Stimulated activated CD8-positive, alpha-beta memory T cell treated with anti-CD3 and anti-CD28 coated beads, Interleukin-7, amount 100 ng/mL, for 4 hours (primary cell): ENCODE measurements at places on chromosomes 5 and 9.

- no peak for DNase-seq
Measured at GRCh38 chr9:131517761-131518190, 13.3 kb downstream of the UCK1 start.

DNA sequence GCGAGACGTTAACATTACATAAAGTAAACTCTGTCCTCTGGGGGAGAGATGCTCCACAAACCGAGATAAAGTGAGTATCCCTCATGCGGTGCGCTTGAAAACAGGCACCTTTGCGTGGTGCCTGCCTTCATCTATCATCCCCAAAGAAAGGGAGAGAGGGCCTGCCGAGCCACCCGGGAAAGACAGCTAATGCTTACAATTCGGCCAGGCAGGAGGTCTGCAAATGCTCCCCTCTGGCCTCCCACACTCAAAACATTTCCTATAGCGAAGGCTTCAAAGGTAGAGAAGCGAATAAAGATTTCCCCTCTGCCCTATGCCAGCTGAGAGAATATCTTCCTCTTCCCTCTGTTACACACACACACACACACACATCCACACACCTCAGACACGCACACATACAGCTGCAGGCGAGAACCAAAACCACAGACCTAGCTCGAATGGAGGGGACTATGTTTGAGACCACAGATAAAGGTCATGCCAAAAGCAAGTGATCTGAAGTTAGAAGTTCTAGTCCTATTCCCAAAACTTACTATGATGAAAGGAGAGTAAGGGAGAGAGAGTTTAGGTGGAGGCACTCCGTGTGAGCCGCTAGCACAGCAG lies 132.8 kb downstream of the CRB2 start:
- DNase-seq, result no peak

DNA sequence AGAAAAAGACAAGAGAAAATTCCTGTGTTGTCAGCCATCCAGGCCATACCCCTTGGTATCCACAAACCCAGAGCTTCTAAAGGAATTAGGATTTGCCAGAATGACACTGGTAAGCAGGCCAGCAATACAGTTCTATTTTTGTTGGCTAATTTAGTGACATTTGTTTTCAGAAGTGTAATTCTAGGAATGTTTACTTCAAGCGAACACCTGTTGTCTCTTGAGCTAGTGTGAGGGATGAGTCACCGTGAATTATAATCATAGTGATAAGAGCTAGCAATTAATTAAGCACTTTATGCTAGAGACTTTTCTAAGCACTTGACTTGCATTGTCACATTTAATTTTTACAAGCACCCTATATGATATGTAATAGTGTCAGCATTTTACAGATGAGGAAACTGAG lies 99.2 kb downstream of the PRKACG start:
- no peak for DNase-seq

GRCh38 chr5:13648822-13649221 lies 295.7 kb downstream of the DNAH5 start:
- no peak for DNase-seq

- DNase-seq, result no peak
Measured at GRCh38 chr5:80284720-80285119, 28.9 kb upstream of the SERINC5 start.

GRCh38 chr9:35842020-35842745 lies 13.2 kb downstream of the TMEM8B start:
- no peak for DNase-seq

GRCh38 chr9:114914139-114914538 lies 16.3 kb downstream of the TNFSF8 start:
- no peak for DNase-seq

- no peak for DNase-seq
Measured at GRCh38 chr9:5052838-5053237, 67.8 kb downstream of the JAK2 start.

DNA sequence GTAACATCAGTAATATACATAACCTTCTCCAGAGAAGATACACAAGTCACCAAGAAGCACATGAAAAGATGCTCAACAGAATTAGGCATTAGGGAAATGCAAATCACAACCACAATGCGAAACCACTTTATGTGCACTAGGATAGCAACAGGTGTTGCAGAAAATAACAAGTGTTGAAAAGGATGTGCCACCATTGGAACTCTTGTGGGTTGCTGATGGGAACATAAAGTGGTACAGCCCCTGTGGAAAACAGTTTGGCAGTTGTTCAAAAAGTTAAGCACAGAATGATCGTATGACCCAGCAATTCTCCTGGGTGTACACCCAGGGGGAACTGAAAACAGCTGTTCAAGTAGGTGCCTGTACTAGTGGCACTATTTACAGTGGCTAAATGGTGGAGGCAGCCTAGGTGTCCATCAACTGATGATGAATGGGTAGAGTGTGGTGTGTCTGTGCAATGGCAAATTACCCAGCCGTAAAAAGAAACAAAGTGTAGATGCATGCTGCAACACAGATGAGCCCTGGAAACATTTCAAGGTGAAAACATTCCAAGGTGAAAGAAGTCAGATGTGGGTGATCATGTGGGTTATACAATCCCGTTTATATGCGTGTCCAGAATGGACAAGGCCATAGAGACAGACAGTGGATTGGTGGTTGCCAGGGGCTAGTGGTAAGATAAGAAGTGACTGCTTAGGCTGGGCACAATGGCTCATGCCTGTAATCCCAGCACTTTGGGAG lies 27.2 kb downstream of the CCDC69 start:
- no peak for DNase-seq

GRCh38 chr9:132319421-132320110 lies 35.2 kb downstream of the SETX start:
- no peak for DNase-seq

GRCh38 chr9:72656021-72656420 lies 134.6 kb downstream of the TMC1 start:
- no peak for DNase-seq

DNA sequence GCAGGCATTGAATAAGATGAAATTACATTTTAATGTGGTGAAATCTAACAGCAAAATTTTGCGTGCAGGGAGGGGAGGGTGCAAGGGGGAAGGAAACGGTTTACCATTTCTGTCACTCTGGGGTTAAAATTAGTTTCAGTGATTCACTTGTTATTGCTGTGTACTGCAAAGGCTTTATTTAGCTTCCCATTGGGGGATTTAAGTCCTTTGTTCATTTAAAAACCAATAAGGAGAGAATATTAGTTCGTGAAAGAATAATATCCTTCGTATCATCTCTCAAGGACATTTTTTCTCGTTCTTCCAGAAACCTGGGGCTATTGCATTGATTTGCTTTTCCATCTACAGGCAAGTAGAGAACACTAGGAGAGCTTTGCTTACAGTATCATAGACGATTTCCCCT lies 667.8 kb upstream of the RGMB start:
- no peak for DNase-seq

DNA sequence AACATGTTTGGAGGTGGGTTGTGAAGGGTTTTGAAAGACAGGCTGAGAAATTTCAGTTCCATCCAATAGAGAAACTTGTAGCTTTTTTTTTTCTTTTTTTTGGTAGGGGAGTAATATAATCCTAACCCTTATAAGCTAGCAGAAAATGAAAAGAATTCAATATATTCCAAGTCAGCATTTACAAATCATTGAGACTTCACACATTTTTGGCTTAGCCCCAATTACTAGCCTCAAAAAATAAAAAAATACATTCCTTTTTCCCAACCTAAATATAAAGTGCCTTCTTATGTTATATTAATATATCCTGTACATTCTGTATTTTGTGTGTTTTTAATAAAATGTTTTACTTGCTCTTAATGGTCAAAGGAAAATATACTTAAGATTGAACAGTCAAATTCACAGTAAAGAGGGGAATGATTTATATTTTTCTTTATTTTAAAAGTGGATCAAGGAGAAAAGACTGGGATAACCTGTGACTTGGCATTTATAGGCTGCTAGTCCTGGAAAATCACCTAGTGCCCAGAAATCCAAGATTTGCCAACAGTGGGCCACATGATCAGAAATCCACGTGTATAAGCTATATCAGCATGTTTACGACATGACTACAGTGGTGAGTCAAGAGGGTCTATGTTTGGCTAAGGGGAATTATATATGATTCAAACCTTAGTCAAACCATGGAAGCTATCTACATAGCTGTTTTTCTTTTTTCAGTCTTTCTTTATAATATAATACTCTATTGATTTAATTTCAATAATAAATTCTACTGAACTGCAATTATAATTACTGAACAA lies 14.5 kb downstream of the HACD4 start:
- DNase-seq, result no peak

GRCh38 chr5:20331826-20332225 lies 343.8 kb upstream of the CDH18 start:
- DNase-seq, result no peak

- DNase-seq, result no peak
Measured at GRCh38 chr9:86242071-86242470, 17.4 kb downstream of the C9orf153 start.

DNA sequence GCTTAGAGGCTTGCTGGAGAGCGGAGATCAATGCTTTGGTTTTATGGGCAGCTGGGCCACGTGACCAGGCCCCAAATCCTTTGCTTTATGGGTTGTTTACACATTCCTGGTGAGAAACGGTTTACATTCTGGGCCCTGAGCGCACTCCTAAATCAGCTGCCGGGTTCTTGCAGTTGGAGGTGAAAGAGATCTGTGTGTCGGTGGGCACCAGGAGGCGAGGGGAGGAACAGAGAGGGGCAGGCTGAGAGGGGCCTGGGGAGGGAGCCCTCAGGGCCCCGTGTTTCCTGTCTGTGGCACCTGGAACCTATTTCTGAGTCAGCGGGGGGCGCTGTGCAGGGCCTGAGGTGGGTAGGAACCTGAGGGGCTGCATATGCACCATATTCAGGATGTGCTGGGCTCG lies 63.5 kb upstream of the HAND1 start:
- DNase-seq, result no peak

DNA sequence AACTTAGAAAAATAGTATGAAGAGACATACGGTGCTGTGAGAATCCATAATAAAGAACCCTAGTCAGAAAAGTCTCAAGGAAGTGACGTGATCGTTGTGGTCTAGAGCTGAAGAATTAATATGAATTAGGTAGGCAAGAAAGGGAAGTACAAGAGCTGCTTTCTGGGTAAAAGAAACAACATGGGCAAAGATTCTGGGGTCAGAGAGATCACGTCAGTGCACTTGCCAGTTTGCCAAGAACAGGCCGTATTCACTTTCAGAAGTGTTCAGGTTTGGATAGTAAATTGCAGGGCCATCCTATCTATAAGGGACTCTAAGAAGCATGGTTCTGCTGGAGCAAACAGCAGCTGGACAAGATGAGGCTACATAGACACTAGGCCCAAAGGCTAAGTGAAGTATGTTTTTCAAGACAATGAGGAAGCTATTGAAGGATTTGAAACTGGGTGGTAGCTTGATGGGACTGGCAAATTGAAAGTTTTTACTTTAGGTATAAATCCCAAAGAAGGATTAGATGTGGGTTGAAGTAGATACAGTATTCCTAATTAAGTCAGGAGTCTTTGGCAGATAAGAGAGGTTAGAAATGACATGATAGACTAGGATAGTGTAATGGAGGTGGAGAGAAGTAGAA lies 4.8 kb upstream of the CHD1 start:
- no peak for DNase-seq

- DNase-seq, result no peak
Measured at GRCh38 chr9:112387115-112387514, 7.2 kb downstream of the HSDL2 start.

DNA sequence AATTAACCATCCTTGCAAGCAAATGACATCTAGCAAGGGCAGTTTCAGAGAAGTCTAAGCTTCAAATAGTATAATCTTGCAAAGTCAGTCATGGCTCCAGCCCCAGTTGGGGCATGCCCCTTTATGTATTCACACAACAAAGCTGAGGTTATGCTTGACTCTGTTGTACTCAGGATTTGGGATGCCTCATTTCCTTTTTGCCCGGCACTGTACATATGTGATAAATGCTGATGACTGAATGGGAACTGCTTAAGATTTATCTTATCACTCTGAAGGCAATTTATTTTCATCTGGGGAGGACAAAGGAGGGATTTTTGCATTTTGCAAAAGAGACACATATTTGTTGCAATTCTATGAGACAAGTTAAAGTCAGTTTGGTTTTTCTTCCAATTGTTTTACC lies 219.2 kb downstream of the TRPM3 start:
- DNase-seq, result no peak

GRCh38 chr5:83331842-83332241 lies 139.7 kb upstream of the VCAN start:
- no peak for DNase-seq

GRCh38 chr9:134706522-134706921 lies 64.9 kb downstream of the COL5A1 start:
- DNase-seq, result no peak

- no peak for DNase-seq
Measured at GRCh38 chr9:80382211-80382891, 810.6 kb downstream of the TLE4 start.

- no peak for DNase-seq
Measured at GRCh38 chr9:124280176-124280691, 22.5 kb downstream of the NEK6 start.

DNA sequence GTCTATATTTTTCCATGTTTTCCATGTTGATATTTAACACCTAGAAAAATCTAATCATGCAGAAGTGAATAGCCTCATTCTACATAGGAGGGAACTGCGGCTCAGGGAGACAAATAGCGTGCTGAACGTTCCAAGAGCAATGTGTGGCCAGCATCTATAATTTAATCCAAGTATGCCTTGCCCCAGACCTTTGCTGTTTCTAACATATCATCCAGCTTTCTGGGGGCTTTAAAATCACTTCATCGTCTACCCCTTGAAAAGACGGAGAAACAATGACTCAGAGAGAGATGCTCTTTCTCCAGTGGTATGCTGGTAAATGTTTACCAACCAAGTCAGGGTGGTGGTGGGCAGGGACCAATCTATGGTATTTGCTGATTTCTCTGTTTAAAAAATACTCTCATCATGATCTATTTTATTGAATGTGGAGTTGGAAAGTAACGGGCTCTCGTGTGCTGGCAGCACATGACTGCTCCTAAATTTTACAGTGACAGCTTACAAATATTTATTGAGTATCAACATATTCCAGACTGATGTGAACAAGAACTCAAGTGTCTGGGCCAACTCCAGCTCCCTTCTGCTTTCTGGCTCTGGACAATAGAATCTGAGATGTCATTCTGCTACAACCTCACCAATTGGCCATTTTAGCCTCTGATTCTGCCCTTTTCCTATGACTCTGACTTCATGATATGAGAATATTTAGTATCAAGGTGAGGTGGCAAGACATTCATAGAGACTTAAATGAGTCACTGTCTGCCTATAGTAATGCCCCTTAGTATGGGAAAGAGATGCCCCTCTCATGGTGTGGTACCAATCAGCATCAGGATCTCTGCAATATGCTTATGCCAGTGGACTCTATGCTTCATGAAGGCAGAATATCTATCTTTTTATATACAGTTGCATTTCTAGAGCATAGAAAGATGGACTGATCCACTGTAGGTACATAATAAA lies 407.4 kb upstream of the TNC start:
- DNase-seq, result no peak

DNA sequence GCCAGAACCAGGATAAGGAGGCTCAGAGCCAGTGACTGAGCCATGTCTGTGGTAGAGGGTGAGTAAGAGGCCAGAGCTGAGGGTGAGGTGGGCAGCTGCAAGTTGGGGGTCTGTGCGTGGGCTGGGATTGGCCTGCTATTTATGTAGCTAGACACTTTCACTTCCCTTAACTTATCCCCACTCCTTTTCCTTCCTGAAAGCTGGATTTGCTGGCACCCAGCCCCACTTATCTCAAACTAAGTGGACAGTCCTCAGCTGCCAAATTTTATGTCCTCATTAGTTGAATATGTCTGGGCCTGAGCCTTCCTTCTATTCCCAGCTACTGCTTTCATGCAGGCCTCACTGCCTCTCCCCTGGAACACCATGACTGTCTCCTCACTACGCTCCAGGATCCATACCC lies at the start of gene CCL21:
CCL21 (minus strand) TSS at position 114 of the 400 bp plus-strand sequence; CDS start at position 44, 70 bp downstream.
- no peak for DNase-seq
